Activated CD8-positive, alpha-beta memory T cell treated with anti-CD3 and anti-CD28 coated beads for 1 hour (primary cell): ENCODE measurements at places on chromosomes 4 and X.

GRCh38 chr4:124806403-124806802 lies 93.9 kb upstream of the ANKRD50 start:
- DNase-seq: no peak

- no peak for DNase-seq
These were observed 473.4 kb downstream of the INPP4B start for GRCh38 chr4:142372530-142373260.

DNA sequence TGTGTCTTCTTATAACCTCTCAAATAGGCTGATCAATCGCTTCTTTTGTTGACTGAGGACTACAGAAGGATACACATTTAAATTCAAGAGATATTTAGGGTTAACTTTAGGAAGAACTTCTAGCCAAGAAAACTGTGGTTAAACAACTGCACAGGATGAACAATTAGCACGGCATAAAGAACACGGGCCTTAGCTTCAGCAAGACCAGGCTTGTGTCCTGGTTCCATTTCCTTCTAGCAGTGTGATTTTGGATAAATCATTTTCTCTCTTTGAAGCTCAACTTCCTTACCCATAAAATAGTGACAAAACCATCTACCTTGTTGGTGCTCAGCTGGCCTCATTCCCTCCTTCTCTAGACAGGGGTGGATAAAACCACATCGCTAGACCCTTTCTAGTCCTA lies 117.6 kb downstream of the TSPAN5 start:
- no peak for DNase-seq

DNA sequence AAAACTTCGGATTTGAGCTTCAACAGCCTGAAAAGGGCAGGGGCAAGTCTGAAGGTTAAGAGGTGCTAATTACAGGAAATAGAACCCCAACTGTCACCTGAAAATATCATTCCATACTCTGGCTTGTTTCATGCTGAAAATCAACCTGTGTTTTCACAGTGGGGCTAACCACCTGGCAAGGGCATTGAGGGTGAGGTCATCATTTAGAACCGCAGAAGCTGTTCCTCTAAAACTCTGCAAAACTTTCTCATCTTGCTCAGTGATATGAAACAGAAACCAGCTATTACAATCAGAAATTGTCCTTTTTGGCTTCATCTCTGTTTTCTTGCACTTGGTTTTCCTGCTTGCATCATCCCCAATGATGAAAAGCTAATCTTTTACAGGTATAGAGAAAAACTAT lies 247.6 kb downstream of the DCLK2 start:
- no peak for DNase-seq

DNA sequence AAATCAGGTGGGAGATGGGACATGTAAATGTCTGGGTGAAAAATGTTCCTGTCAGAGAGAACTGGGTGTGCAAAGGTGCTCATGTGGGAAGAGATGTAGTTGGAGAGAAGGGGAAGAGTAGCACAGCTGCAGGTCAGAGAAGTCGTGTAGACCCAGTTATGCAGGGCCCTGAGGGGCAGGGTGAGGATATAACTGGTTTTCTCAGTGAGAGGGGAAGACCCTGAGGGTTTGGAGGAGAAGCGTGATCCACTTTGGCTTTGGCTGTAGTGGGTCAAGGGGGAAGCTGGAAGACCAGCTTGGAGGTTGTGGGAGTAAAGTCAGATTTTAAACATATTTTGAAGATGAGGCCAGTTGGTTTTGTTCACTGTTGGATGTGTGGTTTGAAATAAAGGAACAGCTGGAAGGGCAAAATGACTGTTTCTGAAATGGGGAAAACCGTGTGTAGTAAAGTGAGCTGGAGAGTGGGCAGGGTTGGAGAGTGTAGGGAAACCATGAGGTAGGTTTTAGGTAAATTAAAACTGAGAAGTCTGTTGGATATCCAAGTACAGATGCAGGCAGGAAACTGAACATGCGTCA lies 44.2 kb downstream of the NAP1L5 start:
- no peak for DNase-seq

- no peak for DNase-seq
These were observed 256.8 kb upstream of the VCX start for GRCh38 chrX:7586126-7586525.
